ENCODE measurements at places on chromosomes 3 and 15.
A peak's percentile ranks its signal among the peaks of the same experiment; 100 is the strongest.

- no peak for DNase-seq
- no peaks in the 10 kb centered on the region for H3K4me1 ChIP-seq
- no peaks in the 10 kb centered on the region for H3K27me3 ChIP-seq
- H3K27ac ChIP-seq: no peak overlapping the region
- H3K36me3 ChIP-seq: no peaks in the 10 kb centered on the region
Observed at GRCh38 chr3:160781863-160782262, 25.8 kb downstream of the PPM1L start.

DNA sequence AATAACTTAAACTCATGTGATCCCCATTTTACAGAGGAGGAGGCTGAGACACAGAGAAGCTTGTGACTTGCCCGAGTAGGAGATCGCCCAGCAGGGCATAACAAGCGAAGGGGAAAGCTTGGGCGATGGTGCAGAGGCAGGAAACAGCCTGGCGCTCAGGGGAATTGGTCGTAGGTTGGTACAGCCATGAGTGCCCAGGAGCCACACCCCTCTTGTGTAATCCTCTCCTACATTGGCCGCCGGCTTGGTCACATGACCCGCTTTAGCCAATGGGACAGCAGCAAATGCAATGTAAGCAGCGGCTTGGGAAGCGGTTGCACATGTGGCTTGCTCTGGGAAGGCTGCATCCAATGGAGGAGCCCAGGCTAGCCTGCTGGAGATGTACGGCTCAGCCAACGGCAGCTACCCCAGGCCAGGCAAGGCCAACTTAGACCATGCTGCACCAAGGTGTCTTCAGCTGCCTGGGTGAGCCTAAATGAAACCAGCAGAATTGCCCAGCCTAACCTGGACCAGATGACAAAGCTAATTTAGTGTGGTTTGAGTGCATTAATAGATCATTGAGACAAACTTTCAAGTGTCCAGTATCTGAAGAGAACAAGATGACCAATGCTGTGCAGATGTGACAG lies 50.3 kb upstream of the SLC6A6 start:
- H3K27me3 ChIP-seq: no peaks in the 10 kb centered on the region
- DNase-seq: no peak
- no peaks in the 10 kb centered on the region for H3K36me3 ChIP-seq

DNA sequence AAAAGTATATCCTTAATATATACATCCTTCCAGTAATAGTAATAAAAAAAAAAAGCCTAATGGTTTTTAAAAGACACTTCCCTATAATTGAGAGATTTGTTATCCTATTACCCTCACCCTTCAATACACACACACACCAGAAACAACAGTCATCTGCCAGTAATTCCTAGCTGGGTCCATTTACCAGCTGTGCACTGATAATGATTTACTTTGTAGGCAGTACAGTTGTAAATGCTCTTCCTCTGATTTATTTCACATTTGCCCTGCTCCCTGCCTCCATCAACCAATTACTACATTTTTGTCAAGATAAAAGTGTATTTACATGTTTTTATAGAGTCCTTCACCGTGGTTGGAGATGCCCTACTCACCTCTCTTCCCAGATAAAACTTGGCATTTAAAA lies 12.4 kb downstream of the TPM1 start:
- H3K36me3 ChIP-seq: peaks cover 29% of the 10 kb centered on the region
- H3K27me3 ChIP-seq: no peaks in the 10 kb centered on the region
- H3K4me1 ChIP-seq: peaks cover 3% of the 10 kb centered on the region
- no peak overlapping the region for H3K27ac ChIP-seq
- no peak for DNase-seq
- no peak overlapping the region for H3K4me3 ChIP-seq

- no peak overlapping the region for H3K27ac ChIP-seq
- no peak overlapping the region for H3K4me3 ChIP-seq
- no peaks in the 10 kb centered on the region for H3K4me1 ChIP-seq
- H3K27me3 ChIP-seq: peaks cover 6% of the 10 kb centered on the region
Observed at GRCh38 chr3:156448300-156448699, 106.6 kb downstream of the SSR3 start.

DNA sequence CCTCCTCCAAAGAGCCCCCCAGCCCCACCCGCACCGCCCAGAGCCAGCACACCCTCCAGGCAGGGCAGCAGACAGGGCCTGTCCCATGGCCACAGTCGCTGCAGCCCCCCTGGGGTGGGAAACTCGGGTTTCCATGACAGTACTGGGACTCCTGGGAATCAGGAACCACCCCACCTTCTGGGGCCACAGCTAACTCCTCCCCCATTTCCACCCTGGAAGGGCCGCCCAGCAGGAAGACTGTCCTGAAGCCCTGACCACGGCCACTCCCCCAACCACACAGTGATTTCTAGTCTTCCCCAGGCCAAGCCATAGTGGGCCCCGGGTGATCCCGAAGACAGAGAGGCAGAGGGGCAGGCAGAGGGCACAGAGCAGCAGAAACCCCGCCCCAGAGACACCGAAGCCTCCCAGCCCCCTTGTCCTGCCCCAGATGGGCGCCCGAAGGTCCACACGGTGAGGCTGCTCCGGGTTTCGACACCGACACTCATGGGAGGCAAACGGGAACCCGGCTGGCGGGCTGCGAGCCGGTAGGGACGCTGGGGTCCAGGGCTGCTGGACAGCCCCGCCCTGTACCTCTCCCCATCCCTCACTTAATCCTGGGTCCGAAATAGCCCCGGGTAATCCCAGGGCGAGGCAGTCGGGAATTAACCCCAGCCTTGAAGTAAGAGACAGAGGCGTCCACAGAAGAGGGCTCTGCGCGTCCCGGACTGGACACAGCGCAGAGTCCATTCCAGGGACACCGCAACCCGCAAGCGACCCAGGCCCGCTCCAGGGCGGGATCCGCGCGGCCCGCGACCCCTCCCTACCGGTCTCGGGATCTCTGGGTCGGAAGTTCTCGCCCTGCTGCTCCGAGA lies 138.4 kb downstream of the NUP210 start:
- H3K4me1 ChIP-seq: peaks cover 10% of the 10 kb centered on the region
- H3K4me3 ChIP-seq: peak overlapping the region; percentile 53
- H3K27ac ChIP-seq: no peak overlapping the region

- no peaks in the 10 kb centered on the region for H3K36me3 ChIP-seq
- no peak overlapping the region for H3K27ac ChIP-seq
- no peaks in the 10 kb centered on the region for H3K4me1 ChIP-seq
- peaks cover 19% of the 10 kb centered on the region for H3K27me3 ChIP-seq
- no peak overlapping the region for H3K4me3 ChIP-seq
- DNase-seq: no peak
Observed at GRCh38 chr3:5090197-5090596, 31.9 kb upstream of the ARL8B start.

DNA sequence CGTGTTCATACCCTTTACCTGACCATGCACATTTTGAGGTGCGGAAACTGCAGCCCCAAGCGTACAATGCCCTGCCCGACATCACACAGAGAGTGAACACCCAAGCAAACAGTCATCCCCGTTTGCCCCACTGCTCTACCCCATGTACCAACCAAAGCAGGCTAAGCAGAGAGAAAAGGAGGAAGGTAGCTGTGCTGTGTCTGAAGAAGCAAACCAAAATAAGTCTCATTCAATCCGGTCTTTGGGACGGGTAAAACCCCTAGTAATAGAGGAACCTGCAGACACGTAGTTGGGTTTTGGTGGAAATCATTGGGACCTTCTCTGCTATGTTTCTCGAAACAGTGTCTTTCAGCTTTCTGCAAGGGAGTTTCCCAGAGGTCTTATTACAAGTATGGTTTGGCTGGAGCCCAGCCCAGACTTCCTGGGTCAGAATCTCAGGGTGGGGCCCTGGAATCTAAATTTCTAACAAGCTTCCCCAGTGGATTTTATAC lies 164.6 kb upstream of the HES1 start:
- no peak overlapping the region for H3K4me3 ChIP-seq
- peak overlapping the region; percentile 23 for H3K27ac ChIP-seq
- peaks cover 69% of the 10 kb centered on the region for H3K27me3 ChIP-seq
- peaks cover 14% of the 10 kb centered on the region for H3K4me1 ChIP-seq

- H3K27ac ChIP-seq: no peak overlapping the region
- H3K4me1 ChIP-seq: no peaks in the 10 kb centered on the region
- no peak overlapping the region for H3K4me3 ChIP-seq
- H3K36me3 ChIP-seq: no peaks in the 10 kb centered on the region
- H3K27me3 ChIP-seq: no peaks in the 10 kb centered on the region
Observed at GRCh38 chr3:145094355-145094941, 1066.5 kb downstream of the PLOD2 start.

GRCh38 chr15:73114064-73114463 lies 61.8 kb downstream of the NEO1 start:
- H3K36me3 ChIP-seq: no peaks in the 10 kb centered on the region
- H3K27me3 ChIP-seq: no peaks in the 10 kb centered on the region
- DNase-seq: no peak
- no peak overlapping the region for H3K4me3 ChIP-seq
- no peak overlapping the region for H3K27ac ChIP-seq

DNA sequence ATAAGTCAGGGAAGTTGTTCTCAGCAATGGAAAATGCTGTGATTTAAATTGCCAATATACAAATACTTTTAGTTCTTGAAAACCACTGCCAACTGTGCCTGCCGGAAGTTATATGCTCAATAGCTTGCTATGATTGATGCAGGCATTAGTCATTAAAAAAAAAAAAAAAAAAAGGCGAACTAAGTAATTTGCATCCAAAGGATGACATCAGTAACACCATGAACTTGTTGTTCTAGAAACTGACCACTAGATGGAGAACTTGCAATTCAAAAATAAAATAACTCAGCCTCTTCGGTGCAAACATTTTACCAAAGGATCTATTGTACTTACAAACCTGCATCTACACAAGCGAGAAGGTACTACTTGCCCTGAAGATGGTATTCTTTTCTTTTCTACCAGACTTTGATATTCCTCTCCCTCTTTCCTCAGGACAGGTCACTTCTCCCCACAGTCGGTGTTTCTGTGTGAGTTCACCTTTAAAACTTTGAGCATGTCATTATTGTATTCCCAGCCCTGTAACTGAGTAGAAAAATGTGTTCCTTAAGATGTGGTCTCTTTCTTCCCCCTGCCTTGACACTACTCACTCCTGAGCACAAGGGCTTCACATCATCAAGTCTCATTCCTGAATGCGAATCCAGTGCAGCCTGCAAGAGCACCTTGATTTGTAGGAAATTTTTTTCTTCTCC lies 115.0 kb upstream of the VEPH1 start:
- no peaks in the 10 kb centered on the region for H3K36me3 ChIP-seq
- no peak overlapping the region for H3K27ac ChIP-seq
- peaks cover 8% of the 10 kb centered on the region for H3K4me1 ChIP-seq
- H3K4me3 ChIP-seq: no peak overlapping the region

DNA sequence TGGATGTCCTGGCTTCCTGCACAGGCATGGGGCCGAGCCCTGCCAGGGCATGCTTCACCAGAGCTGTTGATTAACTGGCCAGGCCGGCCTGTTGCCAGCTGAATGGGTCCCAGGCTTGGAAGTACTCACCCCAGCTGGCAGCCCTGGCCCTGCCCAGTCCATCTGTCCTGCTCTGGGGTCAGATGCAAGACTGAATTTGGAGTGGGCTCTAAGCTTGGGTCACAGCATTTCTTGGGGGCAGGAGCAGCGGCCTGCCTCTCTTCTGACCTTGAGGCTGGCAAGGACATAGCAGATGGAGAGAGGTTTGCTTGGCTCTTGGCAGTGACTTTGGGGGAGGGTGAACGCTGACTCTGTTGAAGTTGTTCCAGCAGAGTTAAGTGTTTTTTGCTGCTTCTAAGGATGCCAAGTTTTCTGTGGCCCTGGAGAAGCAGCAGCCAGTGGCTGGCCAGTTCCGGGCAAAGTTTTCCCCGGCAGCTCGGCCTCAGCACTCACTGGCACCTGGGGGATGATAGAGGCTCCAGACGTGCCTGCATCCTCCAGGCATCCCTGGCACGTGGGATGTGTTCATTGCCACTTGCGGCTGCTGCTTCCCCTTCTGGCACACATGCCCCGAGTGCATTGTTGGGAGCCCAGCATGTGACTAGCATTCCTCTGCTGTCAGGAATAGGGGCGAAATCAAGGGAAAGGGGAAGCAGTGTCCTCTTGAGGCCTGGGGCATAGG lies 22.9 kb downstream of the PDIA5 start:
- no peak overlapping the region for H3K27ac ChIP-seq
- no peak overlapping the region for H3K4me3 ChIP-seq
- H3K4me1 ChIP-seq: peaks cover 23% of the 10 kb centered on the region
- no peak for DNase-seq

GRCh38 chr3:154176036-154176435 lies 54.8 kb downstream of the ARHGEF26 start:
- H3K27ac ChIP-seq: no peak overlapping the region
- H3K36me3 ChIP-seq: no peaks in the 10 kb centered on the region
- no peaks in the 10 kb centered on the region for H3K4me1 ChIP-seq
- H3K27me3 ChIP-seq: peaks cover 3% of the 10 kb centered on the region
- DNase-seq: no peak

DNA sequence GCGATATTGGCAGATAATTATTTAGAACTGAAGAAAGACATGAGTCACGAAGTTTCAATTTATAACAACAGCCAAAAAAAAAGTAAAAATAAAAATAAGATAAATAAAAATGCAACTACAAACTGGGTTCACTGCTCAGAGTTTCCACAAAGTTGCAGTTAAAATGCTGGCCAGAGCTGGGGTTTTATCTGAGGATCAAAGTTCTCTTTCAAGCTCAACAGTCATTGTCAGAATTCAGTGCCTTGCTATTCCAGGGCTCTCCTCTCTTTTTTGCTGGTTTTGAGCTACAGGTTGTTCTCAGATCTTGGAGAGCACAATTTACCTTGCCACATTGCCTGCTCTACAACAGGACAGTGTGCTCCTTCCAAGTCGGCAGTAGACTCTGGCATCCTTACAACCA lies 60.1 kb downstream of the PYDC2 start:
- no peaks in the 10 kb centered on the region for H3K4me1 ChIP-seq
- H3K27me3 ChIP-seq: no peaks in the 10 kb centered on the region
- no peak for DNase-seq
- no peak overlapping the region for H3K4me3 ChIP-seq
- no peaks in the 10 kb centered on the region for H3K36me3 ChIP-seq

GRCh38 chr3:55159711-55160110 lies 231.9 kb upstream of the LRTM1 start:
- H3K4me1 ChIP-seq: no peaks in the 10 kb centered on the region
- no peaks in the 10 kb centered on the region for H3K27me3 ChIP-seq
- no peak overlapping the region for H3K4me3 ChIP-seq
- no peaks in the 10 kb centered on the region for H3K36me3 ChIP-seq
- no peak for DNase-seq

- no peak for DNase-seq
- peaks cover 14% of the 10 kb centered on the region for H3K4me1 ChIP-seq
- no peaks in the 10 kb centered on the region for H3K27me3 ChIP-seq
- no peak overlapping the region for H3K4me3 ChIP-seq
- peaks cover 16% of the 10 kb centered on the region for H3K36me3 ChIP-seq
Observed at GRCh38 chr3:38493031-38493430, 3.1 kb upstream of the EXOG start.

Data from activated T-cell treated with anti-CD3 and anti-CD28 coated beads, Interleukin-2, amount 50 U/mL, for 24 hours (primary cell).